ENCODE measurements at places on chromosomes 6 and 20. TPM values are rescaled to one million over a fixed set of nuclear protein-coding genes. Genes with fewer than 3 reads are reported as not detected.

GRCh38 chr20:20233041-20233514 is 134.8 kb upstream of the INSM1 start:
- DNase-seq, result no peak

Gene CDC5L
- 18.7 TPM for total RNA-seq

Gene PAX1
- total RNA-seq, result not detected

DNA sequence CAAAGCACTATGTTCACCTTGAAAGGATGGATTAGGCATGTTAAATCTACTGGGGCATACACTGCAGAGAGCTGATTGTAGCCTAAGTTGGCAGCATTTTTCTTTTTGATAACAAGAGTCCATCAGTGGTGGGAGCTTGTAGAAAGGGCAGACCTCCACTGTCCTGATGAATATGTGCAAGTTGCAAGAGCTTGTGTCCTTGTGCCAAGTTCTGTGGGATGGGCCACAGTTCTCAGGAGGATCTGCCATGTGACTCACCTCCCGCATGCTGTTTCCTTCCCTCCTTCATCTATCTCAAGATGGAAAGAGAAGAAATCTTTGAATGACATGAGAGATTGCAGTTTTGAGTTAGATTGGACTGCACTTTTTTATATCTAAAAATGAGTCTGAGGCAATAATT is 58.3 kb upstream of the GGTLC1 start:
- DNase-seq, result no peak

GRCh38 chr6:43770372-43771209 is 580 bp downstream of the VEGFA start:
- no peak for DNase-seq

GRCh38 chr6:15365273-15365687 is 119.4 kb downstream of the JARID2 start:
- DNase-seq, result peak; percentile 18

Gene HLA-DRA
- total RNA-seq, result 0.41 TPM

DNA sequence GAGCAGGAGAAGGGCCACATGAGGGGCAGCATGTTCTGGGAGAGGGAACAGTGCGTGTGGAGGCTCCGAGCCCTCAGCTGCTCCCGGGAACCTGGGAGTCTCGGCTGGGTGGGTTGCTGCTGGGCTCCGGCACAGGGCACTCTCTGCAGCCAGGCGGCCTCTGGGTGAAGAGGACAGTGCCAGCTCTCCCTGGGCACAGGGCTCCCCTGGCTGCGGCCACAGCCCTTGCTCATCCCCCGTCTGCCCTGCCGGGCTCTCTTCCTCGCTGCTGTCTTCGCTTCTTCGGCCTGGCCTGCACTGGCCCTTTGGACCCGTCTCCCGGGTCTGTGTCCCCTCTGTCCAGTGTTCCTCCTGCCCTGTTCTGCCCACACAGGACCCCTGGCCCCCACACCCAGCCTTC is 48.2 kb downstream of the CDH4 start:
- DNase-seq, result no peak

- no peak for DNase-seq
Measured at GRCh38 chr20:59007665-59008511, 834 bp upstream of the CTSZ start.

GRCh38 chr6:27592481-27593199 is 119.7 kb upstream of the ZNF184 start:
- no peak for DNase-seq

- DNase-seq, result no peak
Measured at GRCh38 chr6:44624936-44625573, 237.5 kb downstream of the CDC5L start.

DNA sequence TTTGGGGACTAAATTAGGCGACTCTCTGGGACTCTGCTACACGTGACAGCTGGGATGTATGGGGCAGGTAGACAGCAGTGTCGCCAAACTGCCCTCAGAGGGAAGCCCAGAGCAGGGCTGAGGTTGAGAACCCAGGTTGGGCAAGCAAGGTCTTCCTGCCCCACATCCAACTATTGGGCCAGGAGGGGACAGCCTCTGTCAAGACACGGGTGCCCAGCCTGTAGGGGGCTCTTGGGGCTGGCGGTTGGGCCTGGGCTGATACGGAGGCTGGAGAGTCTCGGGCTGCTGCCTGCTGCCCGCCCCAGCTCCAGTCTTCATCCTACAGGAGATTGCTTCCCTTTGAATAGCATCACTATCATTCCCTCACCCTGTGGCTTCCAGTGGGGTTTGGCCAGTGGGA is 33.3 kb downstream of the CPNE5 start:
- DNase-seq, result no peak

GRCh38 chr6:143276436-143276835 is 174.1 kb downstream of the ADAT2 start:
- DNase-seq, result no peak

DNA sequence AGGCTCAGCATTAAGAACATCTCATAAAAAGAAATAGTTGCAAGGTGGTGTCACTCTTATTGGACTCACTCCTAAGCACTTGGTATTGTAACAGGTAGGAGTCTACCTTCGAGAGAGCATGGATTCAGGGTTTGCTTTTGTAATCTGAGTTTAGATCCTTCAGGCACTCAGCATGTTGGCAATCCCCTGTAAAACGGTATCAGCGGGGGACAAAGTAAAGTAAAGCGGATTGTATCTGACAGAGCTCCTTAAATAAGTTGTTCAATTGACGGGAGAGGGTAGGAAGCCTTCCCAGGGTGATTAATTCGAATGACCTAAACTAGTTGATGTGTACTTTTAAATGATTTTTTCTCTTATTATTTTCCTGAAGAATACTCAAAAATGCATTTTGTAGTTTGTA is 869.8 kb upstream of the EPHA7 start:
- no peak for DNase-seq

Gene VGLL2
- total RNA-seq, result not detected

Gene DUSP15
- total RNA-seq, result 0.48 TPM

DNA sequence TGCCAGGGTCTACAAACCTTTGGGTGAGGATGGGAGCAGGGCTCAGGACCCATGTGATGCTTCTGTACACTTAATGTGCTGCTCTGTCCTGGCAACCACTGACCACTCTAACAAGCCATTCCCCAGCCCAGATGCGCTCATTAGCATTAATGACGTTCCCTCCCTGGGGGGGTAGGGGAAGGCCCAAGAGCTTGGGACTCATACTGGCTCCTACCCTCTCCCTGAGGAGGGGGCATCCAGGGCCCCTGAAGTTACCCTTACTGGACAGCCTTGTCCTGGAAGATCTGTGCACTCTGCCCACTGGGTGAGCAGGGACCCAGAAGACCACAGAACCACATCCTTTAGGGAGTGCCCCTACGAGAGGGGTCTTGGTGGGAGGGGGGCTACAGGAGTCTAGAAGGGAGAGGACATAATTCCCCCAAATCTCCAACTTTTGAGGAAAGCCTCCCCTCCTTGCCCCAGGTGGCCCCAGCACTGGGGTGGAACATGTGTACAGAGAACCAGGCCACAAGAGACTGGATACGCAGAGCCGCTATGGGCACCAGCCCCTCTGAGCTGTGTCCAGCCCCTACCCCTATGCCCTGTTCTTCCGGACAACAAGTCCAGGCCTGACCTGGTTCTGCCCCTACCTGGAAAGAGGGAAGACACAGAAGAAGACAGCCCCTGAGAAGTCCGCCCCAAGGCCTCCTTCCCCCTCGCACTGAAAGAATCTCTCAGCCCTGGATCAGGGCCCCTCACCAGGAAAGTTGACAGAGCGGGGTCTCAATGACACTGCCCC is 1.4 kb downstream of the TEAD3 start:
- DNase-seq, result no peak

- DNase-seq, result no peak
Measured at GRCh38 chr6:84517741-84518530, 246.5 kb downstream of the TBX18 start.

GRCh38 chr20:35091816-35092523 is 637 bp downstream of the TRPC4AP start:
- DNase-seq, result no peak

- no peak for DNase-seq
Measured at GRCh38 chr6:158649289-158650143, at the start of gene SYTL3. SYTL3 (plus strand) TSS chr6:158650054; CDS start chr6:158663269, 13,215 bp downstream.

GRCh38 chr20:51216850-51217249 is 193.9 kb upstream of the KCNG1 start:
- DNase-seq, result no peak

Gene HLA-DRB5
- not detected for total RNA-seq

Gene CLVS2
- total RNA-seq, result not detected

GRCh38 chr6:91171754-91172462 is 585.0 kb upstream of the MAP3K7 start:
- no peak for DNase-seq

Gene TRERF1
- 2.5 TPM for total RNA-seq

- no peak for DNase-seq
Measured at GRCh38 chr20:5039255-5039657, 37.9 kb upstream of the SLC23A2 start.

Gene BPIFB1
- total RNA-seq, result not detected

DNA sequence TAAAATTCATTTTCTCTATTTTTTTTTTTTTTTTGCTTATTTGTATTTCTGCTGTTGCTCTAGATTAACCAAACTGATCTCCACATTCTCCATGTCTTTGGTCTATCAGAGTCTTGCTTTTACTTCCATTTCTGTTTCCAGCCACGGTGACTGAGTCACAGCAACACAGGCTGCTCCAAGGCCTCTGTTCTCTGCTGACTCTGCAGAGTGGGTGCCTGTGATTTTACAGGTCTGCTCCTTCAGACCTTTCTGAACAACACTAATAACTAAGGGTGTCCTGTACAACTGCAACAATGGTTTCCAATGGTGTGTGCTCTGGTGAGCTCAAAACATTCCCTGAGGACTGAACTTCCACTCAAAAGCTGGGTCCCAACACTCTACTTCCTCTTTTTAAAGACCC is 102.3 kb upstream of the BMP2 start:
- no peak for DNase-seq

- no peak for DNase-seq
Measured at GRCh38 chr6:66103354-66103753, 396.3 kb upstream of the EYS start.

Gene KHDRBS2
- total RNA-seq, result not detected

- DNase-seq, result no peak
Measured at GRCh38 chr20:24497851-24498250, 28.4 kb downstream of the SYNDIG1 start.

DNA sequence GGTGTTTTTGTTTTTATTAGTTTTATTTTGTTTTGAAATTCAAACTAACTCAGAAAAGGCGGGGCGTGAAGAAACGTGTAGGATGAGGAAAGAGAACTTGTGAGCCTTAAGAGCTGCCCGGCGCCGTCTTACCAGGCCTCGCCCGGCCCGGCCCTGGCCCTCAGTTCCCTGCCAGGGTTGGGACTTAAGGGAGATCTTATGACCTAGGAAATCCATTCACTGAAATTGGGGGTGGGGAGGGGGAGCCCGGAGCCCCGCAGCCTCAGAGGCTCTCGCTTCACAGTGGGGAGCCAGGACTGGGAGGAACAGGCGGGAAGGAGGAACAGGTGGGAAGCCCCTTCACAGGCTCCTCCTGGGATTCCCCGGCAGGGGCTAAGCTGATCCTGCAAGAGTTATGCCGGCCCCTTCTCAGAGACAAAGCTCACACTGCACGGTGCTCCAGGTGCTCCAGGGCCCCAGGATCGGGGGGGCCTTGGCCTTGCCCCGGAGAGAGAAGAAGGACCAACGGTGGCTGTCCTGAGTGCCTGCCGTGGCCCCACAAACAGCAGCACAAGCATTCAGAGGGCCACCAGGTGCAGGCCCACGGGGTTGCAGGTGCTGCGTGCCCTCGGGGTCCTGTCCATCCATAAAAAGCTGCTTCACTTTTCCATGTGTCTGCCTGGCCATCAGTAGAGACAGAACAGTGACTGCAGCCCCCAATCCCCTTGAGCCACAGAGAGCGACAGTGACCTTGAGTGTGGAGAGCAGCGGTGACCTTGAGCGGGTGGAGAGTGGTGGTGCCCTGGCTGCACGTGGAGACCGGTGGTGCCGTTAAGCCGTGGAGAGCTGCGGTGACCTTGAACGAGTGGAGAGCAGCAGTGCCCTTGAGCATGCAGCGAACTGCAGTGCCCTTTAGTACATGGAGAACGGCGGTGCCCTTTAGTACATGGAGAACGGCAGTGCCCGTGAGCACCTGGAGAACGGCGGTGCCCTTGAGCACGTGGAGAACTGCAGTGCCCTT is 152.7 kb downstream of the DLL1 start:
- DNase-seq, result no peak

- no peak for DNase-seq
Measured at GRCh38 chr20:19823216-19823615, 65.2 kb downstream of the RIN2 start.

DNA sequence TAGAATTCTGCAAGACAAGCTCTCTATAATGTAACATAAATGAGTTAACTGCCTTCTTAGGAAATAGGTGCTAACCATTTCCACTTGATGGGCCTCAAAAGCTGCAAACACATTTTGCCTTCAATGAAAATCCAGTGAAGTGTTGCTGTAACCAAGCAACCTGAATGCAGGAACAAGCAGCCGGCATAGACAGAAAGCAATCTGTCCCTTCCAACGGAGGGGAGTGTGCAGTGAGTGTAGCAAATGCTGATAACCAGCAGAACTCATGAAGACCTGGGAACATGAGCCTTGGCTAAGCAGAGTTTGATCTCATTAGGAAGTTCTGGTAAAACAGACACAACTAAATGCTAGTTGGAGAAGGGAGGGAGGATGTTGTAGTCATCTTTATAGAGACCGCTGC is 697.8 kb downstream of the KIF16B start:
- no peak for DNase-seq

Gene PRRT1
- 0.70 TPM for total RNA-seq

- no peak for DNase-seq
Measured at GRCh38 chr6:72755752-72756151, 133.9 kb downstream of the KCNQ5 start.

- DNase-seq, result no peak
Measured at GRCh38 chr20:19794941-19795340, 36.9 kb downstream of the RIN2 start.

- no peak for DNase-seq
Measured at GRCh38 chr20:49622243-49622642, 54.3 kb upstream of the PTGIS start.

DNA sequence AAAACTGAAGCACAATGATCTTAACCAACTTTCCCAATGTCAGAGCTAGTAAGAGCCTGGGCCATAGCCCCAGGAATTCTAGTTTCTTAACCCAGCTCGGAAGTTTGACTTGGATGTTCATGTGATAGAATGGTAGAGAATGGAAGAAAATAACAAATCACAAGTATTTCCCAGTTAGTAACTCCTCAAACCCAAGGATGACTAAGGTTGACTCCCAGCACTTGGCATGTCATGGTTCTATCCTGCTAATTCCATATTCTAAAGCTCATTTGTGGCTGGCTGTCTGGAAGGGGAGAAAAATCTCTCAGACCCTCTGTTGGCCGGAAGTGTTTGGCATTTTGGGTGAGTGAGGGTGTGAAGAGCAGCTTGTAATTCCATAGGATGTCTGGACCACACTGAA is 248.7 kb downstream of the RFPL4B start:
- no peak for DNase-seq

Gene OLIG3
- not detected for total RNA-seq

Gene HLA-DQA1
- total RNA-seq, result not detected

Gene NKX2-2
- not detected for total RNA-seq
